A549 treated with dexamethasone at 1 μM for 4 hours (cell line): ENCODE measurements at places on chromosomes 16 and 17. TPM values are rescaled to one million over a fixed set of nuclear protein-coding genes. Genes with fewer than 3 reads are reported as not detected.

Gene HCRT
- total RNA-seq: not detected in 5 replicates

Gene NEUROD2
- total RNA-seq: not detected in 5 replicates

Gene WNT3
- 3.6 to 4.7 TPM (median 4.2 TPM) in 5 replicates for total RNA-seq

Gene DCAKD
- 14.4 to 20.1 TPM (median 18.1 TPM) in 5 replicates for total RNA-seq

Gene MYADML2
- not detected in 5 replicates for total RNA-seq

Gene ZACN
- 0.08 to 0.39 TPM (median 0.20 TPM) in 5 replicates for total RNA-seq

Gene DRC3
- total RNA-seq: 1.6 to 3.4 TPM (median 2.1 TPM) in 5 replicates

Gene IGF2BP1
- 49.8 to 95.2 TPM (median 92.0 TPM) in 5 replicates for total RNA-seq
